ENCODE measurements at places on chromosomes 7 and 10. TPM values are rescaled to one million over a fixed set of nuclear protein-coding genes. Genes with fewer than 3 reads are reported as not detected.

Gene COL26A1
- 6.1 TPM for total RNA-seq

Gene GNGT1
- not detected for total RNA-seq

Gene FOXI2
- total RNA-seq, result not detected

Gene NAMPT
- 153 TPM for total RNA-seq

Gene HKDC1
- 0.31 TPM for total RNA-seq

Gene EXOC4
- 94.0 TPM for total RNA-seq

Gene NPTX2
- total RNA-seq, result 0.44 TPM

GRCh38 chr10:549391-549790 is 140.1 kb downstream of the DIP2C start:
- H3K27me3 ChIP-seq, result peaks cover 2% of the 10 kb centered on the region
- no peak for DNase-seq
- H3K4me1 ChIP-seq, result peaks cover 17% of the 10 kb centered on the region
- no peak overlapping the region for H3K27ac ChIP-seq
- H3K36me3 ChIP-seq, result no peaks in the 10 kb centered on the region

DNA sequence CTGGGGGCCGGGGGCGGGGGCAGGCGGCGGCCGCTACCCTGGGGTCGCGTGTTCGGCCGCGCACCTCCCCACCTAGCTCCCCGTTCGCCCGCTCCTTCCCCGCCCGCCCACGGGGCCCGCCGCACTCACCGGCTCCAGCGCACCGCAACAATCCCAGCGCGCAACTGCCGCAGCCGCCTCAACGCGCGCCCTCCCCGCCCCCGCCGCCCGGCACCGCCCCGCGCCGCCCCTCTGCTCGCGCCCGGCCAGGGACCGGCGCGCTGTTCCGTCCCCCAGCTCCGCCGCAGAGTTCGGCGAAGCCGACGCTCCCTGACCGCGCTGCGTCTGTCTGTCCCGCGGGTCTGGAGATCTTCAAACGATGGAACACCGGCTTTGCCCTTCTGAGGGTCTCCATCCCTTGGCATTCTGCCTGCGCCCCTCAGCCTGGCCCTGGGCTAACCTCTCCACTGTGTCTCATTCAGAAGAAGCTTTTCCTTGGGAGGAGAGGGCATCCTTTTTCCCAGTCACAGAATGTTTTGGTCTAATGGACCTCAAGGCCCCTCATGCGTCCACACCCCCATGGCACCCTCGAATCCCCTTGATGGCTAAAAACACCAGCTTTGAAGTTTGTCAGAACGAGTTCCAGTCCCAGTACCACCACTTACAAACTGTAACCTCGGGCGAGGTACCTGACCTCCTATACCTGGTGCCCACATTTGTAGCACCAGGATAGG is at the start of gene NT5C2:
Gene NT5C2 (minus strand): TSS at position 166 of the 713 bp plus-strand sequence. CDS start 18,314 bp downstream, outside the sequence.
- H3K4me3 ChIP-seq, result peak within 1 kb of the TSS; percentile 98
- H3K36me3 ChIP-seq, result peaks cover 8% of the 10 kb centered on the region
- DNase-seq, result peak; percentile 83
- peak within 1 kb of the TSS; percentile 99 for H3K27ac ChIP-seq
- peaks cover 14% of the 10 kb centered on the region for H3K27me3 ChIP-seq
- peaks cover 26% of the 10 kb centered on the region for H3K4me1 ChIP-seq

GRCh38 chr10:104387130-104387888 is 33.7 kb downstream of the CFAP58 start:
- no peak overlapping the region for H3K27ac ChIP-seq
- no peak for DNase-seq
- no peaks in the 10 kb centered on the region for H3K27me3 ChIP-seq
- no peak overlapping the region for H3K4me3 ChIP-seq
- peaks cover 7% of the 10 kb centered on the region for H3K4me1 ChIP-seq
- no peaks in the 10 kb centered on the region for H3K36me3 ChIP-seq

DNA sequence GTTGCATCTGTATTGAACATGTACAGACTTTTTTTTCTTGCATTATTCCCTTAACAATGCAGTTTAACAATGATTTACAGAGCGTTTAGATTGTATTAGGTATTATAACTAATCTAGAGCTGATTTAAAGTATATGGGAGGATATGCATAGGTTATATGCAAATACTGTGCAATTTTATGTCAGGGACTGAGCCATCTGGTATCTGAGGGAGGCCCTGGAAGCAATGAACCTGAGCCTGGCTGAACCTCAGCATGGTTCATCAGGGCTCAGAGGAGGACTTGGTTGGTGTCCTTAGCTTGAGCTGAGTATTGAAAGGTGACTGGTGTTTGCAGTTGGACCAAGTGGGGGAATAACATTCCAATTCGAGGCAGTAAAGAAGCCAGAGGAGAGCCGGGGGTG is 4.8 kb downstream of the ADCK2 start:
- H3K4me1 ChIP-seq, result peaks cover 37% of the 10 kb centered on the region
- H3K4me3 ChIP-seq, result peak overlapping the region; percentile 20
- peaks cover 41% of the 10 kb centered on the region for H3K36me3 ChIP-seq
- H3K27me3 ChIP-seq, result peaks cover 11% of the 10 kb centered on the region

DNA sequence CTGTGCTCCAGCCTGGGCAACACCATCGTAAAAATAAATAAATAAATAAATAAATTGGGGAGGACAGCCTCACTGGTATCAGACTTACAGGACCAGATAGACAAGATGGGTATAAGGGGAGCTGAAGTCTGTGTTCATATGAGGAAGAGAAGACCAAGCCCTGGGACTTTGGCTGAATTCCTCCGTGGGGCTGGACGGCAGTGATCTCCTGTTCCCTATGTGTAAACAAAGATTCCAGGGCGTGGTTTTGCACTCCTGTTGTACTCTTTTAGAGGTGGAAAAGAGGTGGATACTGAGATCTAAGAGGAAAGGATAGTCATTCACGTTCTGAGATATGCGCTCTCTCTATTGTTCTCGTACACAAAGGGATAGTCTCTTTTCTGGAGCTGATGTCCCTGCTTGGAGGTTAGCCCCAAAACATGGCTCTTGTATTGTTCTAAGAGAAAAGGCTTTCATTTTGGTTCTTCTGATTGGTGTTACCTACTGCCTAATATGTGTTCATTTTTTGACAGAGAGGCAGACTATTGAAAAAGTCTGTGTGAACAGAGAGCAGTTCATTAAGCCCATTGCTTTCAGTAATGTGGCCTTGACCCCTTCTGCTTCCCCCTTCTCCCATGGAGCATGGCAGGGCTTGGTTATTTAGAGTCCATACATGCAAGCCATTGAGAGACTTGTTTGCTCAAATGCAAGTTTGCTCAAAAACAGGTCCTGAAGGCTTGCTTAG is 12.3 kb downstream of the KCTD7 start:
- DNase-seq, result no peak
- no peak overlapping the region for H3K27ac ChIP-seq

GRCh38 chr7:25028370-25029021 is 48.5 kb upstream of the OSBPL3 start:
- H3K36me3 ChIP-seq, result no peaks in the 10 kb centered on the region
- no peak overlapping the region for H3K4me3 ChIP-seq
- no peak for DNase-seq

- peak; percentile 76 for DNase-seq
- peaks cover 1% of the 10 kb centered on the region for H3K27me3 ChIP-seq
- H3K4me1 ChIP-seq, result no peaks in the 10 kb centered on the region
- no peak overlapping the region for H3K27ac ChIP-seq
- H3K4me3 ChIP-seq, result no peak overlapping the region
- peaks cover 4% of the 10 kb centered on the region for H3K36me3 ChIP-seq
These were observed 11.1 kb upstream of the INA start for GRCh38 chr10:103265717-103266329.

DNA sequence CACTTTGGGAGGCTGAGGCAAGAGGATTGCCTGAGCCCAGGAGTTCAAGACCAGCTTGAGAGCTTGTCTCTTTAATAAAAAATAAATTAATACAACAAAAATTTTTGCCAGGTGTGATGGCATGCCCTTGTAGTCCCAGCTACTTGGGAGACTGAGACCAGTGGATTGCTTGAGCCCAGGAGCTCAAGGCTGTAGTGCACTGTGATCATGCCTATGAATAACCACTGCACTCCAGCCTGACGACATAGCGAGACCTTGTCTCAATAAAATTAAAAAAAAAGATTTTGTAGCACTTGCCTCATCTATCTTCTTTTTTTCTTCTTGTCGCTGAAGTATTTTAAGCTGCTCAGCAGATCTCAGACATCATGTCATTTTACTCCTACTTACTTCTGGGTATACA is 26.3 kb downstream of the CREM start:
- DNase-seq, result no peak
- no peak overlapping the region for H3K27ac ChIP-seq
- H3K4me3 ChIP-seq, result no peak overlapping the region
- peaks cover 14% of the 10 kb centered on the region for H3K4me1 ChIP-seq
- H3K27me3 ChIP-seq, result no peaks in the 10 kb centered on the region

GRCh38 chr10:6926971-6927370 is 346.9 kb upstream of the PRKCQ start:
- H3K27ac ChIP-seq, result no peak overlapping the region
- no peaks in the 10 kb centered on the region for H3K36me3 ChIP-seq
- DNase-seq, result no peak

GRCh38 chr7:30379741-30380140 is 95.3 kb downstream of the ZNRF2 start:
- no peak for DNase-seq
- no peaks in the 10 kb centered on the region for H3K4me1 ChIP-seq
- H3K27ac ChIP-seq, result no peak overlapping the region

- peak; percentile 41 for DNase-seq
- no peak overlapping the region for H3K4me3 ChIP-seq
- no peak overlapping the region for H3K27ac ChIP-seq
- H3K4me1 ChIP-seq, result peaks cover 8% of the 10 kb centered on the region
- no peaks in the 10 kb centered on the region for H3K36me3 ChIP-seq
- no peaks in the 10 kb centered on the region for H3K27me3 ChIP-seq
These were observed 11.8 kb upstream of the ACSL5 start for GRCh38 chr10:112361951-112362751.

DNA sequence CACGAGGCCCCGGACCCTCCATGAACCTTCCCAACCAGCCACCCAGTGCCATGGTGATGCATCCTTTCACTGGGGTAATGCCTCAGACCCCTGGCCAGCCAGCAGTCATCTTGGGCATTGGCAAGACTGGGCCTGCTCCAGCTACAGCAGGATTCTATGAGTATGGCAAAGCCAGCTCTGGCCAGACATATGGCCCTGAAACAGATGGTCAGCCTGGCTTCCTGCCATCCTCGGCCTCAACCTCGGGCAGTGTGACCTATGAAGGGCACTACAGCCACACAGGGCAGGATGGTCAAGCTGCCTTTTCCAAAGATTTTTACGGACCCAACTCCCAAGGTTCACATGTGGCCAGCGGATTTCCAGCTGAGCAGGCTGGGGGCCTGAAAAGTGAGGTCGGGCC is 90.6 kb upstream of the PDCD4 start:
- DNase-seq, result no peak
- no peak overlapping the region for H3K4me3 ChIP-seq
- no peak overlapping the region for H3K27ac ChIP-seq
- no peaks in the 10 kb centered on the region for H3K36me3 ChIP-seq
- H3K27me3 ChIP-seq, result peaks cover 2% of the 10 kb centered on the region
- H3K4me1 ChIP-seq, result peaks cover 10% of the 10 kb centered on the region

GRCh38 chr7:69982197-69982596 is 383.9 kb downstream of the AUTS2 start:
- H3K36me3 ChIP-seq, result no peaks in the 10 kb centered on the region
- H3K27ac ChIP-seq, result no peak overlapping the region
- no peak overlapping the region for H3K4me3 ChIP-seq
- no peak for DNase-seq
- no peaks in the 10 kb centered on the region for H3K4me1 ChIP-seq

- H3K27me3 ChIP-seq, result peaks cover 8% of the 10 kb centered on the region
- H3K4me1 ChIP-seq, result peaks cover 12% of the 10 kb centered on the region
- H3K36me3 ChIP-seq, result no peaks in the 10 kb centered on the region
- H3K4me3 ChIP-seq, result no peak overlapping the region
- no peak overlapping the region for H3K27ac ChIP-seq
These were observed 74.5 kb downstream of the PRKAG2 start for GRCh38 chr7:151802469-151802846.

- no peaks in the 10 kb centered on the region for H3K4me1 ChIP-seq
- no peak overlapping the region for H3K27ac ChIP-seq
- H3K36me3 ChIP-seq, result peaks cover 21% of the 10 kb centered on the region
- H3K4me3 ChIP-seq, result no peak overlapping the region
- no peak for DNase-seq
These were observed 118.1 kb downstream of the INPP5A start for GRCh38 chr10:132655735-132656134.

GRCh38 chr7:150569245-150569955 is 2.2 kb downstream of the GIMAP4 start:
- peak overlapping the region; percentile 67 for H3K27ac ChIP-seq
- H3K27me3 ChIP-seq, result peaks cover 5% of the 10 kb centered on the region
- no peak for DNase-seq
- peak overlapping the region; percentile 68 for H3K4me3 ChIP-seq
- peaks cover 48% of the 10 kb centered on the region for H3K4me1 ChIP-seq
